ENCODE measurements at places on chromosomes 7 and 10.
A peak's percentile ranks its signal among the peaks of the same experiment; 100 is the strongest.

GRCh38 chr10:114309364-114309651, 70.3 kb downstream of the VWA2 start:
- no peak overlapping the region for H3K27ac ChIP-seq
- H3K27me3 ChIP-seq = peaks cover 6% of the 10 kb centered on the region
- H3K36me3 ChIP-seq = peaks cover 7% of the 10 kb centered on the region
- no peak for DNase-seq
- H3K4me3 ChIP-seq = no peak overlapping the region

DNA sequence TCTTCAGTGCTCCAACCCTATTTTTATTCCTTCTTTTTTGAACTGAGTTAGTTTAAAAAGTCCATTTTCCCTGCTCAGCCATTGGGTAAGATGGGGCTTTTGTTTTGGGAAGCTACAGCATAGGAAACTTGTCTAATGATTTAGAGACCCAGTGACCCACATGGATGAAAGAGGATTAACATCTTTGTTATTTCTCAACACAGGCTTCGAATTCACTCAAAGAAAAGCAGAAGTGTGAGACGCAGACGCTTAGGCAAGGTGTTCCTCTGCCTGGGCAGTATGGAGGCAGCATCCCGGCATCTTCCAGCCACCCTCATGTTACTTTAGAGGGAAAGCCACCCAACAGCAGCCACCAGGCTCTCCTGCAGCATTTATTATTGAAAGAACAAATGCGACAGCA, 152.0 kb downstream of the HDAC9 start:
- H3K27ac ChIP-seq = no peak overlapping the region
- H3K4me3 ChIP-seq = no peak overlapping the region
- peaks cover 20% of the 10 kb centered on the region for H3K4me1 ChIP-seq
- H3K36me3 ChIP-seq = no peaks in the 10 kb centered on the region
- no peak for DNase-seq

DNA sequence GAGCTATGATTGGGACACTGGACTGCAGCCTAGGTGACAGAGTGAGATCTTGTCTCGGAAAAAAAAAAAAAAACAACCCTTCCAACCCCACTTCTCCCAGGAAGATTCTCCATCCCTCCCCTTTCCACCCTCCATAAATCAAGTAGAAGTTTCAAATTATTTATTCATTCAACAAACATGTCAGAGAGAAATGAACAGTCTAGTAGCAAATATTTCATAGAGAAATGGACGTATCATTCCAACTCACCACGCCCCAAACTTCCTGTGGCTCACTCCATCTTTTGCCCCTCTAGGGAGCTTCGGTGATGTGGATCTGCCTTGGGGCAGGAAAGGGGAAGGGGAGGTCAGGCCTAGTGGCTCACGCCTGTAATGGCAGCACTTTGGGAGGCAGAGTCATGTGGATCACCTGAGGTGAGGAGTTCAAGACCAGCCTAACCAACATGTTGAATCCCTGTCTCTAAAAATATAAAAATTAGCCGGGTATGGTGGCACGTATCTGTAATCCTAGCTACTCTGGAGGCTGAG, 638 bp upstream of the TRAPPC14 start:
- H3K27me3 ChIP-seq = peaks cover 14% of the 10 kb centered on the region
- DNase-seq = no peak
- H3K4me1 ChIP-seq = peaks cover 35% of the 10 kb centered on the region
- peaks cover 12% of the 10 kb centered on the region for H3K36me3 ChIP-seq
- H3K27ac ChIP-seq = no peak overlapping the region

DNA sequence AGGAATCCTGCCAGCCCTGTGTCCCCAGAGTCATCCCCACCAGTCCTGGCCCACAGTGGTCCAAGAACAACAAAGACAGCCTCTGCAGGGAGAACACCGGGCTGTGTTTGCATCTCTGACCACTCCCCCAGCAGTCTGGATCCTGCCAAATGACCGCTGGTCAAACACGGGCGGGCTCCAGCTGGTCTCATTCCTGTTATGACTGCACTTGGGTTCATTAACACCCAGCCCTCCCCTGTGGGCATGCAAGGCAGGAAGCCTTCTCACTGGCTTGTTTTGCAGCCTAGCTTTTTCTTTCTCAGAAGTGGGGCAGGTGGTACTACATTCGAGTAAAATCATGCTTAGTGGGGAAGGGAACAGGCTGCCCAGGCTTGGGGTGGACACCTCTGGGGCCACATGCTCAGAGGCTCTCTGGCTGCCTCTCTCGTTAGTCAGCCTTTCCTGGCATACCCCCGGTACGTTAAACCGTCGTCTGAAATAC, 190.0 kb downstream of the PLXNA4 start:
- no peak overlapping the region for H3K27ac ChIP-seq
- peak; percentile 21 for DNase-seq
- no peak overlapping the region for H3K4me3 ChIP-seq
- H3K27me3 ChIP-seq = peaks cover 60% of the 10 kb centered on the region

DNA sequence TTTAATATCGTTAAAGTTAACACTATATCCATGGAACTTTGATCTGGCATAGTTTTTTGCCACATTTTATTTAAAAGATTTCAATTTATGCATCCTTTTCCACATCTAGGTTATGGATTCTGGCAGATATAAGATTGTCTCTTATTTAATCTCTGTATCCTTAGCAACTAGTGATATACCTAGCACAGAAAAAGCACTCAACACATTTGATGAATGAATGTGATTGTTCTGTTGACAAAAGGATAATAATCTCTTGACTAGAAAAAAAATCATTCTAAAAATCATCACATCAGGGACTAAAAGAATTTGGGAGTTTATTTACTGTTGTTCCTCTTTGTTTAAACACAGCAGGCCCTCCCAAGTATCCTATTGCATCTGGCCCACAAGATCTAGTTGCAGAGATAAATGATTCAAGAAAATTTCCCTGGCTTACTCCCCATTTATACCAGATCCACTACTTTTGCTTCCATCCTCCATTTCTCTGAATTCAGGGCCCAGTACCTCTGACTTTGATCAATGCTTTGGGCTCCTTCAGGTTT, 84.0 kb upstream of the C1GALT1 start:
- H3K4me1 ChIP-seq = peaks cover 34% of the 10 kb centered on the region
- H3K27me3 ChIP-seq = no peaks in the 10 kb centered on the region
- no peak for DNase-seq
- peak overlapping the region; percentile 21 for H3K27ac ChIP-seq

DNA sequence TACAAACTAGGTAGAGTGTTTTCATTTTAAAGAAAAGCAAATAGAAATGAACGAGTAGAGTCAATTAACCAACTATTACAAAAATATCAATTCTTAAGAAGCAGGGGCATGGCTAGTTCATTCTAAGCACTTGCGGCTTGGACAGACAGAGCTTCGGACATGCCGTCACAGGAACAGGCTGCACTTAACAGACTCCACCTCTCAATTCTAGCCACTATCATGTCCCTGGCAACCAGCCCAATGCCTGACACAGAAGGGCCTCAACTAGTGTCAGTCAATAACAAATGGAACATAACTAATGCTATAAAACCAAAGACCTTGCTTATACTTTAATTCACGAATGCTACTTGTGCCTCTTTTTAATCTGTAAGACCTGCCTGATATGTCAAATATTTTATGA, 74.4 kb downstream of the TPK1 start:
- no peak for DNase-seq
- peaks cover 6% of the 10 kb centered on the region for H3K27me3 ChIP-seq
- H3K27ac ChIP-seq = no peak overlapping the region
- no peak overlapping the region for H3K4me3 ChIP-seq

- H3K36me3 ChIP-seq = no peaks in the 10 kb centered on the region
- H3K4me3 ChIP-seq = no peak overlapping the region
- no peak overlapping the region for H3K27ac ChIP-seq
- peaks cover 4% of the 10 kb centered on the region for H3K27me3 ChIP-seq
- no peak for DNase-seq
Measured at GRCh38 chr7:24229481-24230226, 54.3 kb upstream of the NPY start.

GRCh38 chr7:69365651-69366192, 232.6 kb upstream of the AUTS2 start:
- no peak overlapping the region for H3K27ac ChIP-seq
- DNase-seq = peak; percentile 43
- H3K4me3 ChIP-seq = peak overlapping the region; percentile 3
- H3K27me3 ChIP-seq = peaks cover 11% of the 10 kb centered on the region
- H3K36me3 ChIP-seq = no peaks in the 10 kb centered on the region

- no peak overlapping the region for H3K4me3 ChIP-seq
- peaks cover 28% of the 10 kb centered on the region for H3K27me3 ChIP-seq
- H3K36me3 ChIP-seq = no peaks in the 10 kb centered on the region
- H3K27ac ChIP-seq = no peak overlapping the region
- H3K4me1 ChIP-seq = peaks cover 21% of the 10 kb centered on the region
- no peak for DNase-seq
Measured at GRCh38 chr7:121871188-121871587, 1.8 kb upstream of the PTPRZ1 start.

DNA sequence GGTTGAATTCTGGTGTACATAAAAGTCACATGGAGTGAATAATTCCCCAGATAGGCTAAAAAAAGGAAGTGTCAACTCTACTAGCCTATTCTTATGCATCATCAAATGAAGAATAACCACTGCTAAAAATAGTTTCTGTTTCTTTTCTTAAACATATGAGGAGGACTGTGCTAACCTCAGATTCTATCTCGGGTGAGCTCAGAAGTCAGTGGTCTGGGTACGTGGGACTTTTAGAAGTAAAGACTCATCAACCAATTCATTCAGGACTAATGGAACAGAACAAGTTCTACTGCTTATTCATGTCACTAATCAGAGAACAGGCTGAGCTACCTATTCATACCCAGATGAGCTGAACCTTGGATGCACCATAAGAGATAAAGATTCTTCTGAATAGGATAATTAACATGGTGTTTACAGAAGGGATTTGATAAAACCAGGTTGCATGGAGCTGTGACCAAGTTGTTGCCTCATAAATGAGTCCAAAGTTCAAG, 9.5 kb upstream of the ASAH2 start:
- H3K27ac ChIP-seq = no peak overlapping the region
- no peaks in the 10 kb centered on the region for H3K36me3 ChIP-seq
- no peaks in the 10 kb centered on the region for H3K4me1 ChIP-seq
- peaks cover 8% of the 10 kb centered on the region for H3K27me3 ChIP-seq
- no peak overlapping the region for H3K4me3 ChIP-seq

GRCh38 chr10:132977807-132978206, 35.4 kb upstream of the CFAP46 start:
- no peak overlapping the region for H3K27ac ChIP-seq
- peaks cover 21% of the 10 kb centered on the region for H3K4me1 ChIP-seq
- no peak for DNase-seq

DNA sequence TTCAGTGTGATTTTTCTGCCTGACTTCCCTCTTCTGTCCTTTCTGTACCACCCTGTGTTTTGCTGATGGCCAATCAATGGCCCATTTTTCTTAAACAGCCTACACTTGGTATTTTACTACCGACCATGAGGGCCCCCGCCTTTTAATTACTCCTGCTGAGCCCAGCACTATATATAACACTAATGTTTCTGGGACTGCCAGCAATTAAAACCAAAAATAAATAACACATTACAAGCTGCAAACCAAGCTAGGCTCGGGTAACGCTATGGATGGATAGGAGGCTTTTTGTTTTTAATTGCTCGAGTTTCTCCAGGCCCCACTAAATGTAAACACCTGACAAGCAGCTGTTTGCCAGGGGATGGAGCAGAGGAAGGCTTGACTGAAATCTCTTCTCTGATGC, 915.4 kb upstream of the AUTS2 start:
- no peak for DNase-seq
- no peak overlapping the region for H3K4me3 ChIP-seq
- H3K27me3 ChIP-seq = peaks cover 6% of the 10 kb centered on the region

DNA sequence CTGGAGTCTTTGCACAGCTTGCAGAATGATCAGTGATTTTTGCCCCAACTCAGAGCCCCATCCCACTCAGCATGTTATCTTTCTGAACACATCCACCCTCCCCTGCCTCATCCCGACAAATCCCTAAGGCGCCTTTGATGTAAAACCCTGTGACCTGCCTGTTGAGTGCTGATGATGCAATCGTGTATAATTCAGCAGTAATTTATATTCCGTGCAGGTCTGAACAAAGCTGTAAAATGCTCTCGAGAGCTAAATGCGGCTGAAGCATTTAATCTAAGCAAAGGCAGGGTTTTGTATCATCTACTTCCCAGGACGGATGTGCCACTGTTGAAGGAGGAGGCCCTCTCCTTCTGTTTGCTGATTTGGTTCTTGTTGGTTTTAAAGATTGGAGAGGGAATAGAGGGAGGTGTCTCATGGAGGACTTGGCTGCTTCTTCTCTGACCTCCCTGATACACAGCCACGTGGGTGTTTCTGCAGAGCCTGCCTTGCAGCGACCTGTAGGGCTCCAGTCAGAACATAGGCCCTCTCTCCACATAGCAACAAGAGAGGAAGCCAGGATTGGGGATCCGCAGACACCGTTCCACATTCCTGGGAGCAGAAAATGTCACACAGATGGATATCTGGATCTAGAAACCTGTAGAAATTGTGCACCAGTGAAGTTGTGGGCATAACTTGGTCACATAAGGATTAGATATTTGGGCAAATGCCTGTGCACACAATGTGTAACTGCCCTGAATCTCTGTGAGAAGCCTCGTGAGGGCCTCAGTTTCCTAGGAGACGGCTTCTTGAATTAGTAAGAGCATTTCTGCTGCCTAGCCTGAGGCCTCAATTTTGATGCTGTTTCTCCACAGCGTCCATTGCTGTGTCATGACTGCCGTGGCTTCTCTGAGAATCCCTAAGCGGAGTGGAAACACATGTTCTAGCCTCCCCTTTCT, 90.2 kb upstream of the AGK start:
- DNase-seq = no peak
- H3K27me3 ChIP-seq = peaks cover 24% of the 10 kb centered on the region
- no peaks in the 10 kb centered on the region for H3K36me3 ChIP-seq
- peak overlapping the region; percentile 55 for H3K27ac ChIP-seq
- H3K4me1 ChIP-seq = peaks cover 9% of the 10 kb centered on the region
- no peak overlapping the region for H3K4me3 ChIP-seq
